ENCODE measurements at places on chromosomes 5 and 9.

DNA sequence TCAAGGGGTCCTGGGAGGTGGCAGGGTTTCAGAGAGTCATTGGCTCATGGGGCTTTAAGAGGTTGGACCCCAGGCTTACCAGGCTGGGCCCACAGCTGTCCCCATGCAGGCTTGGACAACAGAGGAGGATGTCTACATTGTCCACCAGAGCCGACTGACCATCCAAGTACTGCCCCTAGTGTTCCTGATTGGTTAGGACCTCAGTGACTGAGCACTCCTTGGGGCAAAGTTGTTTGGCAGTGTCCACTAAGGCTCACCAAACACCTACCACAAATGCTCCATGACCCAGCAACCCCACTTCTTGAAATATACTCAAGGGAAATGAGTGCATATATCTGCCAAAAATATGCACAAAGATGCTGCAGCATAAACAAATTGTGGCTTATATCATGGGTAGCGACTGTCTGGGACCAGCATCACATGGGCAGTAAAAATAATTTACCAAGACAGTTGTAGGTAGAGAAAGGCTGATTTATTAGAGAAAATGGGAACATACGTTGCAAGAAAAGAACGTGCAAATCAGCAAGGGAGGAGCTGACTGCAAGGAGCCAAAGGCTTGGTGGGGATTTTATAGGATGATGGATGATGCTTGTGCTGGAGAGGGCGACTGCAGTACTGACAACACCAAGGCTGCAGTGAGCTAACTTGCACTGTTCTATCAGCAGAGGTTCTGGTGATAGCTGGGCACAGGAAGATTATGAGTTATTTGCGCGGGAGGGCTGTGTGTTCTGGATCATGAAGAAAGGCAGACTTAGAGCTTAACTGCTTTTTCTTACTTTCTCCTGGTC lies 265.2 kb downstream of the GADD45G start:
- no peak for DNase-seq

DNA sequence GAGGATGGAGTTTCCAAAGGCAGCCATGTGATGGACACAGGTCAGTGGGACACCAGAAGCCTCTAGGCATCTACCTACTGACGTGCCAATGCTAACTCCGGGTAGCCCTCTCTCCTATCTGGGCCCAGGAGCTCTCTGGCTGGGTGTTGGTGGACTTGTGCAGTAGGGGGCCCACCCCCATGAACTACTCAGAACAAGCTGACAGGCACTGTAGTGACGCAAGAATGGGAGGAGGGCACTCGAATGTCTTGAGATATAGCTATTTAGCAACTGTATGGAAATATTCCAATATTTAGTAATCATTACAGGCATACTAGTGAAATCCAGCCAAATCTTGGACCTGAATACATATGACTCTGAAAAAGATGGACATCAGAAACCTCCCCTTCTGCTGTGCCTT lies 5.7 kb upstream of the DOCK2 start:
- no peak for DNase-seq

DNA sequence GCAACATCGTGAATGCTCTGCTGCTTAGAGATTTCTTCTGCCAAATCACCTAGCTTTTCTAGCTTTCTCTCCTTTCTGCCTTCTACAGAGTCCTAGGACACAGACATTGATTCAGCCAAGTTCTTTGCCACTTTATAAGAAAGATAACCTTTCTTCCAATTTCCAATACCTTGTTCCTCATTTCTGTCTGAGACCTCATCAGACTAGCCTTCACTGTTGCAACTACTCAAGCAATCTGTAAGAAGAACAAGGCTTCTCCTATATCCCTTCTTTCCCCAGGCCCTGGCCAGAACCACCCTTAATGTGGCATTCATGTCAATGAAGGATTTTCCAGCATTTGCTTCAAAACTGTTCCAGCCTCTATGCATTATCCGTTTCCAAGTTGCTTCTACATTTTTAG lies 24.3 kb downstream of the FBXO10 start:
- DNase-seq = no peak

DNA sequence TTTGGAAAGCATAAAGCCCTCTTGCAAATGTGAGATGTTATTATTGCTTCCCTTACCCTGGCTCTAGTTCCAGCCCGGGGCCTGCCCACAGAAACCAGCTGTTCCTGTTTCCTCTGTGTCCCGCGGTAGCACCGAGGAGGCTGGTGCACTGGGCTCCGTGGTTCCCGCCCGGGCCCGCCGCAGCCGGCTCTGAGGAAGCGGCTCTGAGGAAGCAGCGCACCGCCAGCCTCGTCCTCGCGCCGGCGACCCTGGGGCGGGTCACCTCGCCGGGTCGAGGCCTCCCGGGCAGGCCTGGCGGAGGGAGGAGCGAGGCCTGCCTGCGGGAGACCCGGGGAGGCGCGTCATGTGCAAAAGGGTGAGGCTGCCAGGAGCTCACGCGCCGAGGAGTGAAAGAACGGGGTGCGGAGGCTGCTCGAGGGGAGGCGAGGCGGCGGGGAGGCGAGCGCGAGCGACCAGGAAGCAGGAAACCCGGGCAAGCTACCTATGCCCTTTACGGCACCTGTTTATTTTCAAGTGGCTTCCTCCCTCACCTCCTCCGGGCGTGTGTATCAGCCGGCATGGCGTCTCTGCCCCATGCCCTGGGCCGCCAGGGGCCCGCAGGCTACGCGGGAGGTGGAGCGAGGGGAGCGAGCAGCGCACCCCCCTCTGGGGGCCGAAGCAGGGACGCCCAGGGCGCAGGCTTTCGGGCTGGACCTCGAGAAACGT lies 61.3 kb upstream of the MEGF10 start:
- DNase-seq = peak; percentile 7

GRCh38 chr5:135149229-135149955 lies 115.4 kb upstream of the PITX1 start:
- DNase-seq = no peak
